ENCODE measurements at places on chromosomes 2 and 18.

GRCh38 chr2:16050908-16051489 is 110.6 kb downstream of the MYCN start:
- no peak for DNase-seq

DNA sequence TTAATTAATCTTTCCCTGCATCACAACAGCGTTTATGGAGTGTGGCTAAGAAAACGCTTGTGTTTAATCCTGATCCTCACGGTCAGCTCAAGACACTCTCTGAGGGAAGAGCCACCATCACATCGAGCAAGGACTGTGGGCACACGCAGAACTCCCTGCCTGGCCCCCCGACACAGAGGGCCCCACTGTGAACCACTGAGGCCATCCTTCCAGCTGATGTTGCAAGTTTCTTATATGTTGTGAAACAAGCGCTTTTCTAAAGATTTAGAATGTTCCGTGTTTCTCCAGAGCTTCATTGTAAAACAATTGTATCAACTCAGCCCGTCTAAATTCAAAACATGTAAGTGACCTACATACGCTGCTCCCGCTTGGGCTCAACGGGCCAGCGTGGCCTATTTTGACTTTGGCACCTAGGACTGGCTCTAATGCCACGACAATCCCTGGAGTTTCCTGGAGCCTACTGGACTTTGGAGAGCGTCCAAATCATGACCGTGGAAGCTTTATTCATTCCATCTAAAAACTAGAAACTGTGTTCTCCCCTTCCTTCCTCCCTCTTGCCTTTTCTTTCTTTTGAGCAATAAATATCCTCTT is 34.9 kb downstream of the SERPINE2 start:
- DNase-seq = no peak

- no peak for DNase-seq
These were observed 28.0 kb downstream of the MGAT5 start for GRCh38 chr2:134281815-134282419.

DNA sequence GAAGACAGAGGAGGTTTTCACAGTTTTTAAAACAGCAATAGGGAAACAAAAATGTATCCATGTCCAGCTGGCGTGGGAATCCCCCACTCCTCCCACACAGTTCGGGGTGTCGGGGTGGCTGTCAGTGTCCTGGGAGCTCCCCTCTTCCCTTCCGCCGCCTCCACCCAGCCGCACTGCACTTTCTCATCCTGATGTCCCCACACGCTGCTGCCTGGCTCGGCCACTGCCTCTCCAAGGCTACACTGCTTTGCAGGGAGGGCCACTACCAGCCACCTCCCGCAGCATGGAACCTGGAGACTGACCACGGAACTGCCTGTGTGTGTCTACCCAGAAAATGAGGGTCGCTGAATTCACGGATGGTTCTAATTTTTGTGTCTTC is 138.7 kb upstream of the CTDP1 start:
- peak; percentile 2 for DNase-seq

DNA sequence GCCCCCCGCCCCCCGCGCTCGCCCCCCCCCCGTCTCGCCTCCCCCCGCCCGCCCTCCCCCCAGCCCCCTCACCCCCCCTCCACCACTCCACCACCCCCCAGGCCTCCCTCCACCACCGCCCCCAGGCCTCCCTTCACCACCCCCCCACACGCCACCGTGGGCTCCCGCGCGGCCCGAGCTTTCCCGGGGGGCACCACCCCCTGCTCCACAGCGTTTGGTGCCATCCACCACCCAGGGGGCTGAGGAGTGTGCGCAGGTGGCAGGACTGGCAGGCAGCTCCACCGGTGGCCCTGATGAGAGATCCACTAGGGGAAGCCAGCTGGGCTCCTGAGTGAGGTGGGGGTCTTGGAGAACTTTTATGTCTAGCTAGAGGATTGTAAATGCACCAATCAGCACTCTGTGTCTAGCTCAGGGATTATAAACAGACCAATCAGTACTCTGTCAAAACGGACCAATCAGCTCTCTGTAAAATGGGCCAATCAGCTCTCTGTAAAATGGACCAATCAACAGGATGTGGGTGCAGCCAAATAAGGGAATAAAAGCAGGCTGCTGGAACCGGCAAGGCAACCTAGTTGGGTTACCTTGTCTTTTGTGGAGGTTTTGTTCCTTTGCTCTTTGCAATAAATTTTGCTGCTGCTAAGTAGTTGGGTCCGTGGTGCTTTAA is 43.0 kb upstream of the ITSN2 start:
- no peak for DNase-seq

DNA sequence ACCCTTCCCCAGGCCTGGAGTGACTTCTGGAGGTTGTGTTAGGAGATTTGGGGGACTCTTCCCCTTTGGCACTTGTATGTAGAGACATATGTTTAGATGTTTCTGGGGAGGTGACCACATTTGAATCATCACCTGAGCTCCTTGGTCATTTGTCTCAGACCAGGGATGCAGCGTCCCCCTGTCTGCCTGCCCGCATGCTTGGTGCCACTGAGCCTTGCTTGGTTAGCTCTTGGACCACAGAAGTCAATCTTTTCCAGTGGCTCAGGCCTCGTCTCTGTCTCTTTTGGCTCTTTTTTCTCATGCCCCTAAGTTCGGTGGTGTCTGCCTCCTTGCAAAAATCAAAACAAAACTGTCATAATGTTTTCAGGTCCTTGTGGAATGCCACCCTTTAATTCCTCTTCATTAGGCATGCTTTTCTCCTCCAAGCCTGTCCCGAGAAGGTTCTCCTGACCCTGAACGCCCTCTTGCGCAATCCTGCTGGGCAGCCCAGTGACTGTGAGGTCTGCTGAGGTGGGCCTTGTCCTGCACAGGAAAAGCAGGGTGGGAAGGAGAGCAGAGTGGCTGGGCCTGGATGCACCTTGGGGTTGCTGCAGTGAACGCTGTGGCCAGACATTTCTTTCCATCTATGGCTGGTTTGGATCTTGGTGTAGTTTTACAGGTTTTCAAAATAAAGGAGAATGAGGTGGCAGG is 24.9 kb downstream of the GLI2 start:
- DNase-seq = no peak

All from activated CD4-positive, alpha-beta T cell treated with anti-CD3 and anti-CD28 coated beads for 1 hour (primary cell).